ENCODE measurements at places on chromosomes 1 and 21. TPM values are rescaled to one million over a fixed set of nuclear protein-coding genes. Genes with fewer than 3 reads are reported as not detected.

Gene CENPS
- 9.1 TPM for total RNA-seq

Gene ACOT11
- total RNA-seq, result 93.0 TPM

Gene RNU1-4
- under 0.01 TPM for total RNA-seq

Gene FLG2
- total RNA-seq, result not detected

Gene DYNLT4
- total RNA-seq, result 1.0 TPM

DNA sequence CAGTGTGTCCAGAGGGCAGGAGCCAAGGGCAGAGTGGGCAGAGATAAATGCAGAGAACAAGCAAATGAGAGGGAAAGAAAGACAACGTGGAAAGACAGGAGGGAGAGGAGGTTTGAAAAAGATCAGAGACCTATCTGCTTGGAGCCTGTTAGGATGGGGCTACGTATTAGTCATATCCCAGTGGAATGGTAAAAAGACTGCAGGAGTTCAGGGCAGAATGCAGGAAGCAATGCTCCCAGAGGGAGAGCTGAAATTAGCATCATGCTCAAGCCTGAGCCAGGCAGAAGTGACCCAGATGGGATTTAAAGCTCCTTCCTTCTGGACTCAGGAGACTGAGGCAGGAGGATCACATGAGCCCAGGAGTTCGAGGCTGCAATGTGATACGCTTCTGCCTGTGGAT lies 261.3 kb upstream of the CHRM3 start:
- DNase-seq, result no peak

DNA sequence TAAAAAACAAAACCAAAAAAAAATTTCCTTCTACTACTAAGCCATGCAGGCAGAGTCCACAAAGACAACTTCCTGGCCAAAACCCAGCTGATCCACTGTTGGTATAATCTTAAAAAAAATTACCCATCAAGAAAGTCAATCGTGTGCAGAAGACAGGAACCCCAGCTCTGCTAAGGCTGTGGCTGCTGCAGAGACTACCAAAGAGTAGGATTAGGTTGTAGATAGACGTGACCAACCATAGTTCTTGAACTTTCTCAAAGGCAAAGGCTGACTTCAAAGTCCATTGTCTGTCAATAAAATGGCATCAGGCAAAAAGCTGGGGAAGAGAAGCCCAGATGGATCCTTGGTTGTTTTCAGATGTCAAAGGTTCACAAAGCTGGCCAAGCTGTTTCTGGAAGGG lies 3.4 kb downstream of the PSMB4 start:
- no peak for DNase-seq

- no peak for DNase-seq
Measured at GRCh38 chr1:106876384-106876783, 180.1 kb upstream of the PRMT6 start.

GRCh38 chr21:43609501-43610340 lies 49.6 kb downstream of the HSF2BP start:
- DNase-seq, result peak; percentile 86

GRCh38 chr1:22290611-22291010 lies 147.7 kb upstream of the WNT4 start:
- DNase-seq, result no peak

DNA sequence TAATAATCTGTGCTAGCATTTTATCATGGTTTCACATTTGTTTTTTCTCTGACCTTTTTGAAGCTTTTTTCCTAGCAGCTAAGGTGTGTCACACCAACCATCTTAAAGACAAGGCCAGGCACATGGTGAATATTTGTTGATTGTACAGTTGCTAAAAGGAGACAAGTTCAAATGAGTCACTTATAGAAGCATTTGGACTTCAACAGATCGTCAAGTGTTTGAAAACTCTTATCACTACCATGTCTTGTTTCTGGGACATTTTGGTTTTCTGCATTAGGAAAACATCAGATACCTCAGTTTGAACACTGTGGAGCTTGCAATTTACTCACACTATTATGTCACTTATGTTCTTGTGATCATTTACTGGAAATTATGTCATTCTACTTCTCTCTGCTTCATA lies 407.3 kb downstream of the USP25 start:
- DNase-seq, result no peak

DNA sequence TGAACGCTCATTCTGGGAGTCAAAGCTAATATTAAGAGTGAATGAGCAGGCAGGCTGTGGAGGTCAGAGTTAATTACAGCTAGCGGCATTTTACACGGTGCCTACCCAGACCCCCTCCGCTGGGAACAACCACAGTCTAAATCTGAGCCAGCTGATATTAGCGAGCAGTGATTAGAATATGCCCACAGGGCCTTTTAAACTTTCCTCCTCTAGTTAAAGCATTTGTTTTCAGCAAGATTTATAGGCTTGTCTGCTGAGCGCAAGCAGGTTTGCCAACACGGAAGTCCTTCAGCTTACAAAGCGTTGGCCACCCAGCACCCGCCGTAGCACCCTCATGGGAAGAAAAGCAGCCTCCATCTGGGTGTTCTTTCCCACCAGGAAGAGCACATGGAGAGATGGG lies 72.1 kb downstream of the LMX1A start:
- DNase-seq, result no peak

DNA sequence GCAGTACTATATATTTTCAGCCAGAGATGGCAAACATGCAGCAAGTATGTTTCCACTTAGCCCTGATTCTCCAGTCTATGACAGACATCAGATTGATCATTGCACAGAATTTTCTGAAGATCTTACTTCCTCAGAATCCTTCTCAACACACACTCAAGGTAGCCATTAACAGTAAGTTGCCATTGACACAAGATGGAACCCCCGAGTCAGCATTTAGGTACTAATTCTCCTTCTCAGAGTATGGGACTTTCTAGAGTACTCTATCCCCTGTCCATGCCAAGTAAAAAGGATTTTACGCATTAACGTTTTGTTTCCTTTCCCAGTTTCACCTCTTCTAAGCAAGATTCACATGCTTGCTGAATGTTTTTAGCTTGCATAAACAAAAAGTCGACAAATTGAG lies 63.5 kb downstream of the SGIP1 start:
- no peak for DNase-seq

GRCh38 chr1:25439287-25439686 lies 8.6 kb downstream of the MACO1 start:
- no peak for DNase-seq

DNA sequence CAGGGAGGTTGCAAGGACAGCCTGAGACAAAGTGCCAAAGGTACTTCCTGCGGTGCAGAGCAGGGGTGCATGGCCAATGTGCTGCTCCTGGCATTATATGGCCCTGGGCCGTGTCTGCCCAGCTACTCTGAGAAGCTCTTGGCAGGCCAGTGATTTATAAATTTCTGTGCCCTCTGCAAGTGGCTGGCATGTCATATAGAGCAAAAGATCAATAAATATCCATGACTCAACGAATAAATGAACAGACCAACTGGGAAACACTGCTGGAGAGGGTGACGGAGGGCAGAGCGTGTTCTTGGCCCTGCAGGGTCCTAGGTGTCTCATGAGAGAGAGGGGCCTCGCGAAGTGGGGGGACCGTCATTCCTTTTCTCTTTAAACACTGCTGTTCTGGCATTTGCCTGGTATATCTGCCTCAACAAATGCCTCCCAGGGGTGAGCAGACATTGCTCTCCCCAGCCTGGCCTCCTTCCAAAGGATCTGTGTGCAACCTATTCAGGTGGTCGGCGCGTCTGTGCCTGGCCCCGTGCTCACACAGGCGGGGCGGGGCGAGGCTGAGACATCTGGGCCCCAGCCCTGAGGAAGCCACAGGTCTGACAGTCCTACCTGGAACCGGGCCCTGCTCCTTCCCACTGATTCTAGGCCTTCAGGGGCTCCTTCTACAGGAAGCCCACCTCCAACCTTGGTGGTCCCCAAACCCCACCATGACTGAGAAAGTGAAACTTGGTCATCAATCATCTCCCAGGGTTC lies 82.3 kb downstream of the MRPL37 start:
- no peak for DNase-seq
